ENCODE measurements at places on chromosomes 4 and X. TPM values are rescaled to one million over a fixed set of nuclear protein-coding genes. Genes with fewer than 3 reads are reported as not detected.
A peak's percentile ranks its signal among the peaks of the same experiment; 100 is the strongest.

Gene UVSSA
- 25.8 TPM for total RNA-seq

Gene AKAP4
- not detected for total RNA-seq

Gene GLOD5
- total RNA-seq, result not detected

Gene BRS3
- not detected for total RNA-seq

Gene SSX3
- not detected for total RNA-seq

Gene ATP1B4
- not detected for total RNA-seq

DNA sequence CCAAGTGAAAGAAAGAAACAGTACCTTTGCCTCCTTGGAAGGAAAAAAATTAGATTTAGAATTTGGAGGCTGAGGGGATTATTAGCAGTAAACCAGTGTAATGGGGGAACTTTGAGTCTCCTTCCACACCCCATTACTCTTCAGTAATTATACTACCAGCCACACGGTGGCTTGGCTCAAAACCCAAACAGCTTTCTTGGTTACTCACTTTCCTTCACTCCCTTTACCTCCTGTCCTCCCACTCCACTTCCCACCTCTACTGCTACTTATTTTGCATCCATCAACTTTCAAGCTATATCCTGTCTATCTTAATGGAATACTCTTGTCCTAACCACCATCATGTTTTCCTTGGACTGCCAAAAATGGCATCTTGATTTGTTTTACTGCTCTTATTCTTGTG lies 310.6 kb upstream of the AADAT start:
- DNase-seq, result no peak

DNA sequence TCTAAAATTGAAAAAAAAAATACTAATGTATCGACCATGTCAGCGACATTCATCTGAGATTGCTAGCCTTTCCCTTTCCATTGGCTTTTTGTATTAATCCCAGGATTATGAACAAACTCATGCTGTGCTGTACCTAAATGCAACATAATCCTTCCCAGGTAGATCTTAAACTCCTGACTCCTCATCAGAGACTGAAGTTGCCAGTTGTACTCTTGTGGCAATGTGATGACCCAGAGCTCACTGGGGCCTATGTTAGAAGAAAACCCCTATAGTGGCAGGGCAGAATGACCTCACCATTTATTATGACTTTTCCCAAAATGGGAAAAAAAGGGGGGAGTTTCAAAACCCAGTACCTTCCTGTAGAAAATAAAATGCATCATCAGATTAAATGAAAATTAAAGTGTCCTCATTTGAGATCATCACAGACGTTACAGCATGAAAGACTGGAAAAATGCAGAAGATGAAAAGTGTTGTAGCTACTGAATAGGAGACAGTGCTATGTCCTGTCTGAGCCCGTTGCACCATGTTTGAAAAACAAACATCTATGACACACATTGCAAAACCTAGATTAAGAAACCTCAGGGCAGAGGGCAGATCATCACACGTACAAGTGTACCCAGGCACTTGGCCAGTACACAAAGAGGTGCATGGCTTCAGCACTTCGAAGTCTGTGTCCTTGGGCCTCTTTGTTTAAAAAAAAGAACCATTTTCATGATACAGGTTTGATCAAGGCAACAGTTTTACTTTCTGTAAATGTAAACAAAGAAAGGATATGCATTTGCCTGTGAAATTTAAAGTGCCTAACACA lies 6.8 kb upstream of the ACSL4 start:
- DNase-seq, result no peak

DNA sequence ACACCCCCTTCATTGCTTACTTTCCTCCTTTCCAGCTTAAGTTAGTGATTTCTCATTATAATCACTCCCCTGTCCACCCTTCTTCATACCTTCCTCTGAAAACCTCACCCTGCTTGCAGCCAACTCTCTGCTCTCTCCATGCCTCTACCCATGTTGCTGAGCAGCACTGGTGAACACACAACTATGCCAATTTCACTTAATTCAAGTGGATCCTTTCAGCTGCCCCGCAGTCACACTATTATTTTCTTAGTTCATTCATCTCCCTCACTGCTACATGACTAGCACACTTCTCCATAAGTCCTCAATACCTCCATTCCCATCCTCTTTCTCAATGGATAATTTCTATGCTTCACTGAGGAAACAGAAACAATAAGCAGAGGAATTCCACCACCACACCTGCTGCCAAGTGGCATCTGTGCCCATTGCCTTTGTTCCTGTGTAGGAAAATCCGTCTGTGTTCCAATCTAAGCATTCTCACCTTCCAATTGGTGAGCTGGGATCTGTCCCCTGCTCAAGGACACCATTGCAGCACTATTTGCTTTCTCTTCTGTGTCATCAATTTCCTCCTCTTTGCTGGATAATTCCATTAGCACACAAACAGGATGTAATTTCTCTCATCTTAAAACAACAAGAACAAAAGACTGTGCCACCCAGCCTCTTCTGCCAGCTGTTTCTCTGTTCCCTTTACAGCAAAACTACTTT lies 25.2 kb upstream of the PRSS48 start:
- DNase-seq, result no peak

DNA sequence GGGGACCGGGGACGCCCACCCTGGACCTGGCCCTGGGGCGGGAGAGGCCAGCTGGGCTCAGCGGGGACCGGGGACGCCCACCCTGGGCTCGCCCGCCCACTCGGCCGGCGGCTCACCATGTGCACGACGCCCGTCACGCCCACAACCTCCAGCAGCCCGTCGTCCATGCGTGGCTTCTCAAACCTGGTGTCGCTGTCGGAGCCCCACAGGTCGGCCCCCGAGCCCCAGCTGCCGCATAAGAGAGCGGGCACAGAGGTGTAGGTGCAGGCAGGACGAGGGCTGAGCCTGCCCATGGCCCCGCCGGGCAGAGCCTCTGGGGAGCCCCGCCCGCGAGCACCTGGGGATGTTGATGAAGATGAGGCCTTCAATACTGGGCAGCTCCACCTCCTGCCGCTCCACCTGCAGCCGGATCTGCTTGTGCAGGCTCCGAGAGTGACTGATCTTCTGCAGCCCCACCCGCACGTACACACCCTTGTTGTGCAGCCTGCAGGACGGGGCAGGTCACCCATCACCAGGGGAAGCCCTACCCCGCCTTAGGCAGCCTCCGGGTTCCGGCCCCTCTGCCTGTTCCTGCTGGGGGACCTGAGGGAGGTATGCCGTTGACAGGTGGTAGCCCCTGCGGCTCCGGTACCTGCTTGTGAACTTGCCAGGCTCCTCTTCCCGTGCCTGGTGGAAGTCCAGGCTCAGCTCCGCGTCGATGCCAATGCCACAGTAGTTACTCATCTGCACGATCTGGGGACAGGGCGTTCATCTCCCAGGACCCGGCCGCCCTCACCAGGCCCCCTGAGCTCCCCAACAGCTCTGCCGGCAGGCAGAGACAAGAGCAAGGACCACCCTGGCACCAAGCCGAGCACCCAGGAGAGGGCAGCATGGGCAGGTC lies 11.8 kb downstream of the DGKQ start:
- no peak for DNase-seq

- DNase-seq, result no peak
Observed at GRCh38 chr4:156705311-156705710, 266.3 kb downstream of the PDGFC start.

- DNase-seq, result no peak
Observed at GRCh38 chr4:74623041-74623440, 171.3 kb downstream of the BTC start.

DNA sequence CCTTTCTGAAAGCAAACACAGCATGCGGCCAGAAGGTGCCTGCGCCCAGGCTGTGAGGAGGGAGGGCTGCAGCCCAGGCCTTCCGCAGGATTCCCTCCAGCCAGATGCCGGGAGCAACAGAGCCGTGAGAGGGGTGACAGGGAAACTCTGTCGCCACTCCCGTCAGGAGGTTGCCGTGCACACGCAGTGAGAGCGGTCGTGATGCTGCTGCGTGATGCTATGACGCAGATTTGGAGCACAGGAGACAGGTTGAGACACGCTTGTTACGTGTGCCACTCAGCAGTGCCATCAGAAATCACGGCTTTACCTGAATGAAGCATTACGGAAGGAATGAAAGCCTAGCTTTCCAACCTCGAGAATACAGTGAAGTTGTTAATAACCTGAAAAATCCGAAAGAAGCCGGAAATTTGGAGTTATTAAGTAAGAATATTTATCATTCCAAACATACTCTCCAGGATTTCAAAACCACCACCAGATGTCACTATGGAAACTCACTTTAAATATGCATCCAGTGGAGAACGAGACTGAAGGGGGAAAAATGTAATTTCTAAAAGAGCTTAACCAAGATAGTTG lies 54.4 kb downstream of the FAT1 start:
- no peak for DNase-seq

DNA sequence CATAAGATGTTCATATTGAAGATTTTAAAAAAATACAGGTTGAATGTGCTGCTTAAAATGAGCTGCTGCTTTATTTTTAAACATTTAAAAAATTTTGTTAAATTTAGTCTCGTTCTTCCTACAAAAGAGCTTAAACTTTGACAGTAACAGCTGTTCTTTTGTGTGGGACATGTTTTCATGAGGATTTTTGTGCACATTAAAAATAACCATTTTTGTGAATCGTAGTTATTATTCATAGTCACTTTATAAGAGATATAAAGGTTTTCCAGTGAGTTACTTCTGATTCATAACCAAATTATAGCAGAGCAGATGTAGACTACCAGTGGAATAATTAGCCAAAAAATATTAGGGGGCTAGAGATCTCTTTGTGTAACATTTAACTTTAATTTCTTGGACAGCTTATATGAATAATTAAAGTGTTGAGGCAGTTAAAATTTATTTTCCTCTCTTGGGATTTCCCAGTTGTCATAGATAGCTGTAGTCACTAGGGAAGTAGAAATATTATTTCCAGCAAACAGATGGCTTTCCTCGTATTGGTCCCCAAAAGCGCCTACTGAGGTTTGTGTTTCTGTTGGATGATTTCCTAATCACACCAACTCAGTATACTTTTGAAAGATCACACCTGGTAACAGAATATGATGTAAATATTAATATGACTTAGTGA lies 24.2 kb downstream of the RBPJ start:
- no peak for DNase-seq

- no peak for DNase-seq
Observed at GRCh38 chr4:15117270-15117946, 115.1 kb downstream of the CPEB2 start.

- peak; percentile 50 for DNase-seq
Observed at GRCh38 chr4:99507762-99508161, 3.1 kb upstream of the C4orf17 start.

DNA sequence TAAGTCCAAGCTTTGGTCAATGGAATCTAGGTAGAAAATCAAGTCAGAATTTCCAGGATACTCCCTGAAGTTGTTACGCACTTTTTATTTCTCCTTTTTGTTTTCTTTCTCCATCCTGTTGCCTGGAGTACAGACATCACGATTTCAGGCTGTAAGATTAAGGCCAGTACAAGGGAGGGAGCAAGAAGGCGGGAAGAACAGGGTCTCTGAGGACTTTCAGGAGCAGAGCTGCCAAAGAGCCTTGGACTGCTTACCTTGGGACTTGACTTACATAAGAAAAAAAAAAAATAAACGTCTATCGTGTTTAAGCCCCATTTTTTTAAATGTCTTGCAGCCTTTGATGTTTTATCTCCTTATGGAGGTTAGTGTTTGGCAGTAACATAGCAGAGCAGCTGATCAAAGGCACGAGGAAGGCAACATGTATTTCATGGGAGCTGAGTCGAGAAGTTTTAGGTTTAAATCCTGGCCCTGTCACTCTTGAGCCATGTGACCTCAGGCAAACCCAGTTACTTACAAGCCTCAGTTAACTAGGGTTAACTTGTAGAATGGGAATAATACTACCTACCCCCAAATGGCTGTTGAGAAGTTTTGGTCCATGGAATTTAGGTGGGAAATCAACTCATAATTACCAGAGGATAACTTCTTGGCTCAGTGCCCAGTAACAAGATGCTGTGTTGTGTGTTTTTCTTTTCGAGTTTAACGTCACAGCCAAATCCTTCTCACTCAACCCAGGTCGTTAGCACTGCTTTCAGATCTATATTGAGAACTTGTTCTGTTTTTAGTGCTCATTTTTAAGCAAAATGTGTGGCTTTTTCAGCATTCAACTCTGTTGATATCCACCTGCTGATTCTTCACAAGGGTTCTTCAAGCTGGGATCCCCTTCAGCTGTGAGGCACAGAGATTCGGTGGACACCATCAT lies 106.8 kb downstream of the CLNK start:
- no peak for DNase-seq

- no peak for DNase-seq
Observed at GRCh38 chrX:41092776-41093175, 7.5 kb downstream of the USP9X start.

DNA sequence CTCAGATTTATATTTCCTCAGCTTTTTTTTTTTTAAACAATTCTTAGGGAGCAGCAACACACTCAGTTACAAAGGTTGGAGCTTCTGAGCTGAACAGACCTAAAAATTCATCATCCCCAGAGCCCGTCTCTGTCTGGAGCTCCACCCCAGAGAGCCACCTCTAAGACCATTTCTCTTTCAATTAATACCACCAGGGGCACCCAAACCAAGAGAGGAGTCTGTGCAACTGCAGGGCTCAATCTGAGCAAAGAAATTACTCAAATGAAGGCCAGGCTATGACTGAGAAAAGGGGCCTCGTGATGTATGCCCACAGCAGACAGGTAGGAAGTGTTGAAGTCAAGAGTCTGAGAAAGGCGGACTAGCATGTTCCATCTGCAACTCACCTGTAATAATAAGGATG lies 95.5 kb downstream of the C4orf51 start:
- DNase-seq, result no peak

DNA sequence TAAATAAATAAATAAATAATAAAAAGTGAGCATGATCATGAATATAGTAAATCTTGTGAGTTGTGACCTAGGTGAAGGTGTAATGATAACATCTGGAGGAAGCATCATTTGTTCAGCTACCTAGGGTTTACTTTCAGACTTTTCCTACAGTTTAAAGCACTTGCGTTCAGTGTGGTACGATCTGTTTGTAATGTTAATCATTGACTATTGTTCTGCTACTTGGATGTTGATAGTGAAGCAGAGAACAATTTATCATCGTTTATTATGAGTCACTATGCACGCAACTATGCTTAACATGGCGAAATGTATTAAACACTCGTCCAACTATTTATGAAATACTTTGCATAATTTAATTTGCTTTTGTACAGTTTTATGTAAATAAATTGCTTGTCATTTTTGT lies 426.2 kb downstream of the PCDH7 start:
- DNase-seq, result no peak

DNA sequence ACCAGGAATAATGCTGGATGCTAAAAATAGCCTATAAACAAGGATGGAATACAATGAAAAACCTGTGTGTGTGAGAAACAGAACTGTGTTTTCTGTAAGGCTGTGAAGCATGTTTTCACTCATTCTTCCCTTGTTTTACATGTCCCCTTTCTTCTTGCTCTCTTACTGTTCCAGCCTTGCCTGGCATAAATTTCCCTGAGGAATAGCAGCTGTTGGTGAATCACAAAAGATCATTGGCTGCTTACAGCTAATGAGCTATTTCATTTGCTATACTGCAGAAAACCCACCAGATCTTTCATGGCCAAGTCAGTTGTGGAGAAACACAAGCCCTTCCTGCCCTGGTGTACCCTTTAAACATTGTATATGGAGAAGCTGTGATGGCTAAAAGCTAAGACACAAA lies 91.1 kb downstream of the LDB2 start:
- DNase-seq, result no peak

GRCh38 chr4:10180927-10181744 lies 64.5 kb upstream of the WDR1 start:
- peak; percentile 21 for DNase-seq
